ENCODE measurements at places on chromosomes 4 and X. TPM values are rescaled to one million over a fixed set of nuclear protein-coding genes. Genes with fewer than 3 reads are reported as not detected.

The MAGEA2 gene
- polyA plus RNA-seq: not detected

The SLC2A9 gene
- polyA plus RNA-seq: 3.9 TPM

GRCh38 chrX:110146521-110146920, 143.6 kb downstream of the TMEM164 start:
- peak; percentile 20 for DNase-seq

The ADH1B gene
- 106 TPM for polyA plus RNA-seq

GRCh38 chrX:66016905-66017658, 22.8 kb downstream of the VSIG4 start:
- no peak for DNase-seq

The NPY1R gene
- polyA plus RNA-seq: 0.01 TPM

DNA sequence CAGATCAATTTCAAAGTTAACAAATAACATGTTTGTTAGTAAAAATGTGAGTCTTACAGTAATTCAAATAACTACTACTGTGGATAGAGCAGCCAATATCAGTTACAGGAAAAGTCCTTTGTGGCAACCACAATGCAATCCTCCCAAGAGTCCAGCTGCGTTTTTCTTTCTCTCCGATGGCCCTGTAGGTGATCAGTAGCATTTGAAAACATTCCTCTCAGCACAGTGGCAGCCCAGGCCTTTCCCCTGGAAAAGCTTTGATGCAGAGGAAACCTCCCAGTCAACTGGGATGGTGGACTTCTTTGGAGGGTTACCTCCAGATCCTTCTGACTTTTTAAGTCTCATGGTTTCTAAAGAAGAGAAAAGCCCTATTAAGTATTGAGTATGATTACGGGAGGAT, 18.0 kb upstream of the PDZD4 start:
- DNase-seq: no peak

The RAB41 gene
- polyA plus RNA-seq: not detected

DNA sequence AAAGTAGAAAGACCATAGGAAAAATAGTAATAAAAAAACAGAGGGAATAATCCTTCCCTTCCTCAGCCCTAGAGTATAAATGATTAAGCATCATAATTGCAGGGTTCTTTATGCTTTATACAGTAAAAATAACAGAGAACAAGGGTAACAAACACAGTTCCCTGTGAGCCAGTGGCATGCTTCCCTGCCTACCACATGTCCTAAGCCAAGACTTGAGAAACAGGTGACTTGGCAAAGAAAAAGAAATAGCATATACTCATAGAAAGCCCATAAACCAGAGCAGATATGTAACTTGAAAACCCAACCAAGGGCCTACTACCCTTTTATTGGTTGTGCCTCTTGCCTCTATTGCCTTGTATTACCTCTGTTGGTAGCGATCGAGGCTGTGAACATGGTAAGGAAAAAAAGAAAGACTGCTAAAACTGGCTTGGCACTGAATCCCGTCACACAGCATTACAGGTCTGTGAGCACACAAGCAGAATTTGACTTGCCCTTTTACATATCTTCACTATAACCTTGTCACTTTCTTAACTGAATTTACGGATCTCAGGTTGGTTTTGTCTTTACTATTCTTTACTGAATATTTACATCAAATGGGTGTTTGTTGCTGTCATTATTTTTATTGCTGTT, 30.9 kb upstream of the MYOZ2 start:
- no peak for DNase-seq

DNA sequence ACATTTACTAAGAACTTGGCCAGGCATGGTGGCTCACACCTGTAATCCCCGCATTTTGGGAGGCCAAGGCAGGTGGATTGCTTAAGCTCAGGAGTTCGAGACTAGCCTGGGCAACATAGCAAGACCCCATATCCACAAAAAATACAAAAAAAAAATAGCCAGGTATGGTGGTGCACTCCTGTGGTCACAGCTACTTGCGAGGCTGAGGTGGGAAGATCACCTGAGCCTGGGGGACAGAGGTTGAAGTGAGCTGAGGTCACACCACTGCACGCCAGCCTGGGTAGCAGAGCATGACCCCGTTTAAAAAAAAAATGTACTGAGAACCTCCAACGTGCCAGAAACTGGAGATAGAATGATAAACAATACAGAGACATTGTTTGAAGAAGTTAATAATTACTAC, 8.0 kb downstream of the OPRPN start:
- no peak for DNase-seq

DNA sequence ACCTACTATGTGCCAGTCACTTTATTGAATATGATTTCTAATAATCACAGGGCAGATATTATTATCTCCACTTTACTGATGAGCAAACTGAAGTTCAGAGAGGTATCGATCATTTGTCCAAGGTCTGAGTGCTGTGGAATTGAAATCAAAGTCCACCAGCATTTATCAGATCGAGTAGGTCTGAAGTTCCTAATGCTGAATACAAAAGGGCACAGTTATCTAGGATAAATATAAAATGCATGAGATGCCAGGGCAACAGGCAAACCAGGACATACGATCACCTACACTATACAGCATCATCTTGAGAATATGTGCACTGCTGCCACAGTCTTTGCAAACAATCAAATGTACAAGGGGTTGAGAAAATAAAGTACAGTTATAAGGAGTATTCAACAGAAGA, 57.2 kb upstream of the SH3RF1 start:
- no peak for DNase-seq
